Suprapubic skin (tissue), 4 donors: ENCODE measurements at places on chromosomes 1 and 21.

DNA sequence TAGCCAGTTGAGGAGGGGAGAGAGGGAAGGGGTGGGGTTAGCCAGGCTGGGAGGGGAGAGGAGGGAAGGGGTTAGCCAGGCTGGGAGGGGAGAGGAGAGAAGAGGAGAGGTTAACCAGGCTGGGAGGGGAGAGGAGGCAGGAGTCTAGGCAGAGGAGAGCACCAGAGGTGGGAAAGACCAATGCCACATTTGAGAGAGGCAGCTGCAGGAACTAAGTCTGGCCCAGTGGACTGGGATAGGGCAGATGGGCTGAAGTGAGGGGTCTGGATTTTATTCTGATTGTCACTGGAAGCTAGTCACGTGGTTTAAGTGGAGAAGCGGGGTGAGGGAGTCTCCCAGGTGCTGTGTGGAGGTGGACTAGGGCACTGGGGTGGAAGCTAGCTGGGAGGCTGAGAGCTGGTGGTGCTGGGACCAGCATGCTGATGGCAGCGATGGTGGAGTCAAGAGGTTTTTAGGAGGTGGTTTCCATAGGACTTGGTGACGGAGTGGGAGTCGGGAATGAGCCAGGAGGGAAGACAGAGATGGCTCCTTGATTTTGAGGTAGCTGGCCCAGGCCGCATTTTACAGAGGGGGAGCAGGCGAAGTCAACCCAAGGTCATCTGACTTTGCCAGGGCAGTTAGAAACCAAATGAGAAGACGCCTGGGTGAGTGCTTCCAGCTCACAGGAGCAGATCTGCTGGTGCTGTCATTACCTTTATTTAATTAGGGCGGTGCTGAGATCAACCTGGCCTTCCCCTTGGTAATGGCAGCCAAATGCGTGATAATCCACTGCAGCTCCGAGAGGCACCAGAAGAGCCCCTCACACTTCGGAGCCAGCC is 42.8 kb downstream of the DISP3 start:
- peak; percentile 55 for DNase-seq

DNA sequence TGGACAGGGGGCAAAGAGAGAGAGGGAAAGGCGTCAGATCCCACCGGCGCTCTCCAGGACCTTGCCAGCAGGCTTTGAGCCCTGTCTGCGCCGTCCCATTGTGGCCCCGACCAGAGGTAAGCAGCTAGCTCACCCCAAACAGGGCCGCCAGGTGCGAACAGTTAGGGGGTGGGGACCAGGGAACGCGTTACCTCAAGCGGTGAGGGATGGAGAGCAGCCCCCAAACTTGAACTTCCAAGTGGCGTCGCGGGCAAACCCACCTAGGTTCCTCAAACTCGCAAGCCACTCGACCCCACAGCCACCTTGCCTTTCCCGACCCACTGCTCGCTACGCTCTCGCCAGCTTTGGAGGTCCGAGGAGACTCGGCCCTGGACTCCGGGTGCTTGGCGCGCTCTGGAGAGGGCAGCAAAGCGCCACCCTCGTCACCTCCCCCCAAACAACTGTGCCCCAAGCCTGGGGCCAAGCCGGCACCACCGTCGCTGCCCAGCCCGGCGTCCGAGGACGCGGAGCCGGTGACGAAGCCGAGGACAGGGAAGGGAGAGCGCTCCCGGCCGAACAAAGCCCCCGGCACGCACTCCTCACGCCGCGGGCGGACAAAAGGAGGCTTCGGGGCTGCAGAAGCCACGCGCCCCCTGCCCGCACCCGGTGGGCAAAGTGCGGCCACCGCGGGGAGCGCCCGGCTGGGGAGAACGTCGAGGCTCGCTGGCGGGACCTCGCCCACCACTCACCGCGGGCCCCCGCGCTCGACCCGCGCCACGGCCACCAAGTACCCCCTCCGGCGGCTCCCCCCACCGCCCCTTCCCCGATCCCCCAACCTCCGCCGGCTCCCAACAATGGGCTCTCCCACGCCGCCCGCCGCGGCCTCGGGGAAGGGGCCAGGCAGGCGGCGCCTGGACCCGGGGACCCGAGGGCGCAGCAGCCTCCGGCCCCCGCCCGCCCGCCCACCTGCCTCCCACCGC is 976 bp downstream of the SSBP3 start:
- DNase-seq, result no peak

DNA sequence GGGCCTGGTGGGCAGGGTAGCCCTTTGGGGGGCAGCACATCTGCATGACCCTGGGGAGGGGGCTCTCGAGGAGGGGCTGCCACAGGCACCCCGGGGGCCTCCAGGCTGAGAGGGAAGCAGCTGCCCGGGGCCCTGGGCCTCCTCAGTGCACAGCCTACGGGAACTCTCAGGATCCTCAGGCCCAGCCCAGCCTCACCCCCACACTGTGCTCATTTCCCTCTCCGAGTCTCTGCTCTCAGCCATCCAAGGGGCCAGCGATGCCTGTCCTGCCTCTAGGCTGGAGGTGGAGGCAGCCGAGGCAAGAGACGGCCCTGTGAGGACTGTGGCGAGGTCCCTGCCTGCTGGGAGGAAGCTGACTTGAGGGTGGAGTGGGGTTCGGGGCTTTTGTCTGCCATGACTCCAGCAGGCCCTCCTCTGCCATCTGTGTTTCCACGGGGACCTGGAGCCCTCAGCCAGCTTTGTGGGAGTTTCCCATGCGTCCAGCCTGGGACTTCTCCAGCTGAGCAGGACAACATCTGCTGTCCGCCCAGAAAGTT is 7.2 kb upstream of the PLEKHG5 start:
- no peak for DNase-seq

DNA sequence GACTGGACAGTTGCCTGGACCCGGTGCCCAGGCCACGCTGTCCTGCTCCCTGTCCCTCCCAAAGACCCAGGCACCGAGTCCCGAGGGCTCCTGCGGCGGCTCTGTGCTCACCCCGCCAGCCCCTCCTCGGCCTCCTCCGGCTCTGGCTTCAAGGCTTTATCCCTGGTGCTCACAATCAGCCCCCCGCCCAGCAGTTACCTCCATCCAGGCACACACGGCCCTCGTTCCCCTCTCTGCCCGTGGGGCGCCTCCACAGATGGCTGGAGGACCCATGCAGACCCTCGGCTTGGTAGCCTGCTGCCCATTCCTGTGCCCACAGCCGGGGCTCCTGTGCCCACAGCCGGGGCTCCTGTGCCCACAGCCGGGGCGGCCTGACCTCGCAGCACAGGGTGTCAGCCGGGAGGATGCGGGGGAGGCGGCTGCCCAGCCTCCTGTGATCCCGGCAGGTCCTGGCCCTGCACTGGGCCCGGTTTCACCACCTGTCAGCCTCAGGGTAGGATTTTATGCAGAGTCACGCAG is 52.3 kb upstream of the COL18A1 start:
- DNase-seq, result no peak

GRCh38 chr1:102186536-102186935 is 189.8 kb upstream of the OLFM3 start:
- DNase-seq, result no peak

DNA sequence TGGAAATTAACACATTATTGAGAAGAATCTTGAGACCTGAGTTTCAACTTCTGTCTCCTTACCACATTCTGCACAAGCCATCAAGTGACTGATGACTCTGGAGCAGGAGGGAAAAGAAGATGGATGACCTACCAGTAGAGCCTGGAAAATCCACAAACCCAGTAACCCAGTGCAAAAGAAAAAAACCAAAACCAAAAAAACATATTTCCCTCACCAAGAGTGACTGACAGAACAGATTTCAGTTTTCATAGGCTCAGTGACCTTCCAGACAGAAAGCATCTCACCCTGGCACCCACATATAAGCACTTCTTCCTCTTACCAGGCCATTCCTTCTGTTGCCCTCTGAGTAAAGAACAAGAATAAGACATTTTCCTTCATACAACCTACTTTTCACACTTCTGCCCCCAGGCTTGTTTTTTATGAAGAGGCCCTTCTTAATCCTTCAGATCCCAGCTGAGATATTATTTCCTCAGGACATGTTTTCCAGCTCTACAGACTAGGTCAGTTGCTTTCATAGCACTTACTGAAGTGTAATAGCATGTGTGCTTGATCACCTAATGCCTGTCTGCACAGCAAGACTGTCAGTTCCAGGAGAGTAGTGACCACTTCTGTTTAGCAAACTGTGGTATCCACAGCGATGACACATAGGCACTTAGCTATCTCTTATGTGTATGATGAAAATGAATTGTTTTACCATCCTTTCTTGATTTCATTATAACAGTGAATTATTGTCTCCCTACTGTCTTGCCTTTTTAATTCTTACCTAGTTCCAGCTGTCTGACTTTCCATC is 4.0 kb downstream of the TSACC start:
- DNase-seq, result no peak

- DNase-seq, result no peak
Measured at GRCh38 chr1:200243042-200243437, 166.8 kb downstream of the ZNF281 start.

GRCh38 chr1:108096089-108096488 is 104.1 kb downstream of the SLC25A24 start:
- no peak for DNase-seq

GRCh38 chr1:75587692-75588091 is 23.2 kb downstream of the SLC44A5 start:
- DNase-seq, result no peak

GRCh38 chr1:243286409-243287122 is 30.7 kb downstream of the SDCCAG8 start:
- DNase-seq, result no peak

GRCh38 chr1:112548547-112548946 is 39.8 kb downstream of the WNT2B start:
- DNase-seq, result no peak

DNA sequence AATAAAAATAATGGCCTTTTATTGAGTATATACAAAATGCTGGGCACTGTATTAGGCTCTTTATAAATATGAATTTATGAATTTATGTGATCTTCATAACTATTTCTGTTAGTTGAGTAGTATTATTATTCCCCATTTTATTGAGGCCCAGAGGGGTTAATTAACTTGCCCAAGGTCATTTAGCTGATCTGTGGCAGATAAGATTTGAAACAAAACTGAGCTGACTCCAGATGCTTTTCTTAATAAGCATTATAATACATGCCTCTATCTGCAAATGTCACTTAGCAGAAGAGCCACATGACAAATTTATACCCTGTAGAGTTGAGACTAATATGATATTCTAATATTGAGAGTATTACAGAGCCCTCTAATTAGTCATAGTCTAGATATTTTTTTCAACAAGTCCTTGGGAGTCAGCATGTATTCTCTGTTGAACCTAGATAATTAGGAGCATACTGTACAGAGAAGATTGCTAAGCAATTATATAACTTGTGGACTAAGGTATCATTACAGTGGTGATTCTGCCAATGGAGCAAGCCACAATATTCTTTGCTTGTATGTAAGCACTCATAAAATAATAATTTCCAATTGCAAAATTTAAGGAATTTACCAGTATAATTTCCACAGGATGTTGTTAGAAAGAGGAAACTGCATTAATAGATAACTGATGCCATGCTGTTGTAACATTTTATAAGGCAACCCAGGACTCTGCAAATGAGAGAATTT is 112.0 kb downstream of the LRRC40 start:
- DNase-seq, result no peak

- peak; percentile 57 for DNase-seq
Measured at GRCh38 chr1:228073061-228073856, 9.2 kb upstream of the ARF1 start.

- no peak for DNase-seq
Measured at GRCh38 chr1:23102289-23102688, 66.4 kb downstream of the LUZP1 start.

GRCh38 chr1:45892068-45892785 is 88.8 kb downstream of the MAST2 start:
- no peak for DNase-seq

- no peak for DNase-seq
Measured at GRCh38 chr1:202760589-202760988, 47.6 kb downstream of the KDM5B start.

GRCh38 chr1:8835941-8836643 is 18.7 kb upstream of the RERE start:
- DNase-seq, result peak; percentile 40

GRCh38 chr1:115062542-115063004 is 26.7 kb downstream of the TSPAN2 start:
- DNase-seq, result peak; percentile 75

DNA sequence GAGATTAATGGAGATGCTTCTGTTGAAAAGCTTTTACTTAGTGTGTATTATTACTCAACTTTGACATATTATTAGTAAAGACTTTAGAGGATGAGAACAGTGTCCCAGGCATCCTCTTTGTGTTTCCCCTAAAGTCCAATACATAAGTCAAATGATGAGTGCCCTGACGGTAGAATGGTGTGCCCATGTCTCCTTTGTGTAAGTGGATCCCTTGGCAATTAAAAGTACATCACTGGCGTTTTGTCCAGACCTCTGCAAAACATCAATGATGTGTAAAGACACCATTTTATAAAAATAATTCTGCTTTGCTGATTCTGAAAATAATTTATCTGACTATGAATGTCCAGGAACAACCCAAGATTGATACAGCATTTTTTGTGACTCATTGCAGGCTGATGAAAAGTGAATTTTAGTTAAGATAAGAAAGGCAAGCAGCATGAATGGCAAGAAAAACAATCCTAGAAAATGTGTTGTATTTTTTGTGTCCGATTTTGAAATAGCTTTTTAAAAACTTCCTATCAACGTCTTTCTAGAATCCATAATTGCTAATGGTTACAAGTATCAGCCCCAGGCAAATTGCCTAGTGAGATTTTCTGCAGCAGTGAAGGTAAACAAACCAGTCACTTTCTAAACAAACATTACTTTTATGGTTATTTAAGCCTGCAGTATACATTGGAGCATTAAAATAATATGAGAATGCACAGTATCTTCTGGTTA is 251.5 kb downstream of the PTPRC start:
- no peak for DNase-seq
